IPS DF 6.9 (cell line): ENCODE measurements at places on chromosomes 1 and 21.

DNA sequence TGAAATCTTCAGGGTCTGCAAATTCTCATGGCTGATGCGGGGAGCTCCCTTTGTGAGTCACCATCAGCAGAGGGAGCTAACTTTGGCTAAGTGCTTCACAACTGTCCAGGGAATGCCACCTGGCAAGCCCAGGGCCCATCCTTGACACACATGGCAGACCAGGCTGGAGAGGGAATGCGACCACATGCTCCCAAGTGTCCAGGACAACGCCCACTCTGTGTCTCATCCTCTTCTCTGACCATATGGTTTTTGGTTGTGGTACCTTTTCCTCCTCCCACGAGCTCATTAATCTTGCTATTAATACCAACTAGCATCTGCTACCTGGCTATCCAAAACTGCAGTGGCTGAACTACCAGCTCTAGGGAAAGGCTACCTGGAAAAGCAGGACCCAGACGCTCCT, 37.1 kb upstream of the CLSTN1 start:
- no peak for DNase-seq

DNA sequence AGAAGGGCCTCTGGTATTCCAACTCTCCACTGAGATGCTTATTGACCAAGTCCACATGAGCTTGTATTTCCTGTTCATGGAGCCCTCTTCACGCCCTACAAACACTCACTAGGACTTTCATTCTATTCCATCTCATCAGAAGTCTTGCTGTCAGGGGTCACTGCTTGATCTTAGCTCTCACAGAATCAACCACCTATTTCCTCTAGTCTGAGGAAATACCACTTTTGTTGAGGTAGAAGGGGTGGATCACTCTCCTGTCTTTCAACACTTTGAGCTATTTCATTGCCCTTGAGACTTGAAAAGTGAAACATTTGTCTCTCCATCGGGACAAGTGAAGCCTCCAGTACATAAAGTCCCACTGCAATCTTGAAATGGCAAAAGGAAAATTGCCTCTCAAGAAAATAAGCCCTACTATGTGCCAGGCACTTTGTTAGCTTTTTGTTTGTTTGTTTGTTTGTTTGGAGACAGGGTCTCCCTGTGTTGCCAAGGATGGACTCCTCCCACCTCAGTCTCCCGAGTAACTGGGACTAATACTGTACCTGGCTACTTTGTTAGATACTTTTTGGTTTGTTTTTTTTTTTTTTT, 19.8 kb upstream of the FAM110D start:
- no peak for DNase-seq

- no peak for DNase-seq
Observed at GRCh38 chr1:30395631-30396030, 327.8 kb downstream of the MATN1 start.

GRCh38 chr1:45867697-45868348, 64.4 kb downstream of the MAST2 start:
- DNase-seq = no peak

DNA sequence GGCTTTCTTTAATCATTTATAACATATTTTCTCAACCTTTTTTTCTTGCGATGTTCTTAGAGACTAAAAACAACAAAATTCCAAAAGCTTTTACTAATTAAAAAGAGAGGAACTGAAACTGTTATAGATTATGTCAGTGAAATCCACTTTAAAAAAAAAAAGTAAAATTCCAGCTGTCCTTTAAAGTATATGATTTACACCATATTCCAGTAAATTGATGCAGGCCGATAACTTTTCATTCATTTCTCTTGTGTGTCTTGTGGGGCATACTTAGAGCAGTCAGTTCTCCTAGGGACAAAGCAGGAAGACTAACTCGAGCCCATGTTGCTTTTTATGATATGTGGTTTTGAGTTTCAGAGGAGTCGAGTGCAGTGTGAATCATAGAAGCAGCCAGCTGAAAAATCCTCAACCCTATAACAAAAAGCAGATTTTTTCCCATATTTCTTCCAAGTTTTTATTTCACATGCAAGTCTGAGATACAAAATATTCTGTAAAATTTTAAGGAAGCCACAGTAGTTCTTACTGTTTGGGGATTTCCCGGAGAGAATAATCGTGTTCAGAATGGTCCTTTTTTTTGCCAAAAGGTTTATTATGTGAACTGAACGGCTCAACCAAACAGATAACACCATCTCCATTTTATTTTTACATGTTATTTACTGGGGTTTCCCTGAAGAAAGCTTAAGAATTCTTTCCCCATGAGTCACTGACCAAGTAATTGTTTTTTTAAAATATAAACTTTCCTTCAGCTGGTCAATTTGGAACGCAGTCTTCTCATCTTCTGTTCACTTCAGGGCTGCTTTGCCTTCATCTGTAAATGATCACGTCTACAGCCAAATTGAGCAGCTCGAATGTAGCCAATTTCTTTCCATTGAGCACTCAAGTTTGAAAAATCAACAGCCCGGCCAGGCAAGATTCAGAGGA, 77.0 kb upstream of the C1orf105 start:
- DNase-seq = no peak
